ENCODE measurements at places on chromosomes 16 and 17.

GRCh38 chr17:59607817-59608403 is 11.8 kb upstream of the CLTC start:
- peak; percentile 40 for DNase-seq

DNA sequence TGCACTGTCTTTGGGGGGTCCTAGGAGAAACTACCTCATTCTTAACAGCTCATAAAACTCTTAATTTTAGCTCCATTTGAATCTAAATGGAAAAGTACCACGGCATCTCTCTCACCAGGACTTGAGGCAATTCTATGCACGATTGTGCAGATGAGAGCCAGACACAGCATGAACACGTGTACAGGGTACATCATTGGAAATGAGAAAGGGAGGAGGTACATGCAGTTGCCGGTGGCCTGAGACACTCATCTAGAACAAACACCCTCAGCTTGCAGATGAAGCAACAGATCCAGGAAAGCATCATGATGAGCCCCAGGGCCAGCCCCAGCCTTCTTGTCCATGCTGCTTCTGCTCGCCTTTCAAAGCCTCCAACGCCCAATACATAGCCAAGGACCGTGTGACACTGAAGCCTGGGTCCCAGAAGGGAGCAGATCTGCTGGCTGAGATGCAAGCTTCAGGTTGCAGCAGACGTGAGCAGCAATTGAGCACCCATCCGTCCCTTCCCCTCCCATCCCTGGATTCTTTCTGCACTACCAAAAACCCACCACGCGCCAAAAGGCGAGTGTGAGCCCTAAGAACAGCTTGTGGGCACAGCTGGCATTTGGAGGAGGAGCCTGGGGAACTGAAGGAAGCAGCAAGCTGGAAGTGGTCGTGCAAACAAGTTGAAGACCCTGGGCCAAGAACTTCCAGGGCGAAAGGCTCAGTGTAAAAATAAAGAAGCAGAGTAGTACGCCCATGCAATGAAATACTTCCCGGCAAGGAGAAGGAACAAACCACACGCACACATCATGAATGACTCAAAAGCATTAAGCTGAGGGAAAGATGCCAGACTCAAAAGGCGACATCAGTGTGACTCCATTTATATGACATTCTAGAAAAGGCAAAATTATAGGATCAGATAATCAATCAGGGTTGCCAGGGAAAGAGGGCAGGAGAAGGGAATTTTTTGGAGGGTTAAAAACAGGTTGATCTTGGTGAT is 7.3 kb upstream of the RCVRN start:
- no peak for DNase-seq

- no peak for DNase-seq
Measured at GRCh38 chr17:1002771-1003555, 6.0 kb downstream of the TIMM22 start.

DNA sequence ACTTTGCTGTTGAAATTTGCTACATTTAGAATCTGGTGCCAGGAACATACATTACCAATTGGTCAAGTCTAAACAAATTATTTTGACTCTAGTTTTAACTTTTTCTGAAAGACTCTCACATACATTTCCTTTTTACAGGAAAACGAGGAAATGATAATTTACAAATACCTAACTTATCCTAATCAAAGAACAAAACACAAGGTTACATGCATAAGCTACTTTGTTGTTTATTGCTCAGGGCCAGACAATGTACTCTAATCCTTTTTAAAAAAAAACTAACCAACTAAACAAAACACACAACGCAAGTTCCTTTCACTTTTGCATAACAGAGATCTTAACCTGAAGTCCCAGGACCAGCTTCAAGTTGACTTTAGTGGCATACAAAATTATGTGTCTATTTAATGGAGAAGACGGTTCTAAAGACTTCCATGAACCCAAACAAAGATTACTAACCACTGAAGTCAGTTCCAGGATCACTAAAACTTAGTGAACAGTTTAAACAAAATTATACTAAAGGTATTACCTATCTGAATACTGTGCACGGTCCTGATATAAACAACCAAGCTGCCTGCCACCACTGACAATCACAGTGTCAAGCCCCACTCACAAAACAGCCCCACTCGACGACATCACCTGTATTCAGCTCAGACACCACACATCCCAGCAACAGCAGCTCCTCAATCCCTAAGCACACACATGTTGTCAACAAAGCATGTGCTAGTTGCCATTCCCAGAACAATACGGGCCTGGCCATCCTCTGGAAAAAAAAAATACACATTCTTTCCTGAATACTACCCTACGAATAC is 1.9 kb downstream of the ZNF652 start:
- no peak for DNase-seq

GRCh38 chr16:58096249-58096648 is 32.9 kb downstream of the CFAP20 start:
- DNase-seq = no peak

DNA sequence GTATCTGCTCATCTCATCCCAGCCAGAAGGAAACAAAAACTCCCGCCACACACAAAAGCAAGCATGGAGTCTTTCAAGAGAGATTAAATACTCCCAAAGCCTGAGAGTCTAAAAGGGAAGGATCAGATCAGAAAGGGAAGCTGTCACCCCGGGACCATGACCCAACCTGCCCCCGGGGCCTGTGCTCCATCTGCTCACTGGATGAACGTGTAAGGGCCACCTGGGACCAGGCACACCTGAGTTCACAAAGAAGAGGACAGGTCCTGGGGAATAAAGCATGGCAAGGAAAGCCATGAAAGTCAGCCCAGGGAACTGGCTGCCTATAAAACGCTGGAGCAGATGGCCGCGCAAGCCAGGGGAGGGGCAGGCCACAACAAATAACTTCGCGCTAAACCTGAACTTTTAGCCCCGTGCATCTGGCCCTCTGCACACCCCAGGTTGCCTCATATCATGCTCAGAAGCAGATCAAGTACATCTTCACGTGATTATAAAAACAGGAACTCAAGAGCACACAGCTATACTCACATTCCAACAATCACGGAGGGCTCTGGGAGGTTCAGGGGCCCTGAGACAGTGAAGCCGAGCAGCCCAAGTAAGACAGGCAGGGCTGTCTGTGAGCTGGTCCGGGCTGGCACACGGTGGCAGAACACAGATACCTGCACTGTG is 3.4 kb downstream of the TMEM11 start:
- DNase-seq = no peak

DNA sequence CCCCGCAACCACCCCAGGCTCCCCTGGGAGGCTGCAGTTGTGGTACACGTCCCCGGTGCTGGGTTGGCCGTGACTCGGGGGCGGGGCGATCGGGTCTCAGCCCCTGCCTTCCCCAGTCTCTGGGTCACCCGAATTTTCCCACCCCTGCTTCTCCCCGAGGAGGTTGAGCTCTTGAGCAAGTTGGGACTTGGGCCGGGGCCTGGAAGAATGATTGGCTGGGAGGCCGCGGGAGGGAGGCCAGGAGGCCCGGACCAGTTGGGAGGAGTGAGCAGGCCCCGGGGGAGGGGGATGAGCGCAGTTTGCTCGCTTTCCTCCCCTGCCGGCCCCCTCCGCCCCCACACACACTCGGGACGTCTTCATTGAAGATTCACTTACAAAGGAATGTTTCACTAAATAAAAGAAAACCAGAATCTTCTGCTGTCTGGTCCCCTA is 4.5 kb upstream of the HEXIM1 start:
- DNase-seq = peak; percentile 18

DNA sequence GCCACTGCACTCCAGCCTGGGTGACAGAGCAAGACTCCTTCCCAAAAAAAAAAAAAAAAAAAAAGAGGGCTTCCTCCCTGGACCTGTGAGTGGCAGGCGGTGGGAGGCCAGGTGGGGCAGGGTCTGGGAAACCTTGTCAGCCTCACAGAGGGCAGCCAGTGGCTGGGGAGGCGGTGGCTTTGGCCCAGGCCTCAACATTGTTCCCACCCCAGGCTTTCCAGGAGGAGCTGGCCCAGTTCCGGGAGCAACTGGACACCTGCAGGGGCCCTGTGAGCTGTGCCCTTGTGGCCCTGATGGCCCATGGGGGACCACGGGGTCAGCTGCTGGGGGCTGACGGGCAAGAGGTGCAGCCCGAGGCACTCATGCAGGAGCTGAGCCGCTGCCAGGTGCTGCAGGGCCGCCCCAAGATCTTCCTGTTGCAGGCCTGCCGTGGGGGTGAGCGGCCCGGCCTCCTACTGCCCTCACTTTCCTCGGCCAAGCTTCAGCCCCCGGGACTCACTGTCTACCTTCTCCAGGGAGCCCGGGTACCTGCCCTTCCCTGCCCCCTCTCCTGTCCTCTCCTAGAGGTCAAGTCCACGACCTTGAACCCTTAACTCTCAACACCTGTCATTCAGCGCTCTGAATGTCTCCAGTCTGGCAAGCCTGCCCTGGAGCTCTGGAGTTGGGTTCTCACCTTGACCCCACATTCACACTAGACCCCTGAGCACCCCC is 12.4 kb downstream of the ZNF213 start:
- no peak for DNase-seq

DNA sequence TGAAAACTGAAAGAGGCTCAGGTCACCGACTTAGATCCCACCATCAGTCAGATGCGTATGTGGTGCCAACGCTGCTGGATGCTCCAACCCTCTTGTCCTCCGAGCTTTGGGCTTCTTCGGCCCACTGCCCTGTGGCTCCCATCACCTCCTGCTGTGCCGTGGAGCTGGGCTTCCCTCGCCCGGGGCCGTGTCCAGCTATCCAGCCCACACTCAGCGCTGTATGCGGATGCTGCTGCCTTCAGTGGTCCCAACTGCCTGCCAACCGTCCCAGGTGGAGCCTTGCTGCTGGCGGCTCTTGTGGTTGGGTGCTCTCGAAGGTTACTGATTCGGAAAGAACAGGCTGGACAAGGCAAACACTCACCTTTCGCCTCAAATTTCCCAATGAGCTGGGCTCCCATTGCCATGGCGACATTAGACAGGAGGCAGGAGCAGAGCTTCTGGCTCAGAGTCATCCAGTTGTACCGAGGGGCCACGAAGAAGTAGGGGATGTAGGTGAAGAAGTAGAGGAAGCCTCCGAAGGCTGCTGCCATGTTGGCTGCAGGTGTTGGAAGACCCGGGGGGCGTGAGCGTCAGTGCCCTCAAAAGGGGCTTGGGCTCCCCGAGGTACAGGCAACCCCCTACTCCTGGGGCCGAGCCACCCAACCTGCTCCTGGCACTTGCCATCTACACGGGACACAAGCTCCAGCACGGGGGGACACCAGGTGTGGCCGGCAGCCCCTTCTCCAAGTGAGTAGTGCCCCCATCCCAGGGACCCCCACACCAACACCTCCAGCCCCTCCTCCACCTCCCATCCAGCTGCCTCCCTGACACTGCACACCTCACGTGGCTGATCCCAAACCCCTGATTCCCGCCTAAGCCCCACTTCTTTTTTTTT is 32.2 kb downstream of the ABCA3 start:
- DNase-seq = no peak

DNA sequence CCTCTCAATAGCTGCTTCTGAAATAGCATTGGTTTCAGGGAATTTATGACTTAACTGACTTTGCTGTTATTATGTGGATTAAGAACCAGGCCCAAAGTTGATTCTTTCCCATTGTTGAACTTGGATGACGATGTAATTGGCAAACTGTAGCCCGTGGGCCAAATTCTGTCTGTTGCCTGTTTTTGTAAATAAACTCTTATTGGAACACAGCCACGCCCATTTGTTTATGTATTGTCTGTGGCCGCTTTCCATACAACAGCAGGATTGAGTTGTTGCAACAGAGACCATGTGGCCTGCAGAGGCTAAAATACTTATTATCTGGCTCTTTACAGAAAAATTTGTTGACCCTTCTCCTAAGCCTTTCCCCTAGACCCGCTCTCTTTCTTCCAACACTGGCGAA is 31.6 kb downstream of the NTN1 start:
- no peak for DNase-seq

DNA sequence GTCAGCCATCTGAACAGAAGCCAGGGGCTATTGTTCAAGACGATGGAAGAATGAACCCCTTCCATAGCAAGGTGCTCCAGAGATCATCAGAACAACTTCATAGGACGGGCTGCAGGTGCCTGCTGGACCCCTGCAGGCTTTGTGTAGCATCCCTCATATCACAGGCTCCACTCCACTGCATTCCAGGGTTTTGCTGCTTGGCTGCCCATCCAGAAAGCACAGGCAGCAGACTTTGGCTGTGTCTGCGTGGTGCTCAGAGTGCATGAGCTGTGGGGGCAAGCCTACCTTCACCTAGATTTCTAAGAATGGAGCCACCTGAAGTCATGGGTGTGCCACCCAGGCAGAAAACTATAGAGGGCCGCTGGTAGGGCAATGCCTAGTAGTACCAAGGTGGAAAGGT is 93.9 kb upstream of the NLRP1 start:
- no peak for DNase-seq

Measured in stimulated activated CD4-positive, alpha-beta T cell treated with anti-CD3 and anti-CD28 coated beads, Interleukin-4, amount 100 ng/mL, for 24 hours (primary cell).